EL (cell line): ENCODE measurements at places on chromosomes 3 and 15.
A peak's percentile ranks its signal among the peaks of the same experiment; 100 is the strongest.

GRCh38 chr3:177602601-177603147, 405.4 kb upstream of the TBL1XR1 start:
- DNase-seq = no peak

- DNase-seq = no peak
These were observed 5.8 kb downstream of the ITGA11 start for GRCh38 chr15:68426116-68426515.

GRCh38 chr3:134381076-134381475, 6.8 kb upstream of the AMOTL2 start:
- DNase-seq = no peak

DNA sequence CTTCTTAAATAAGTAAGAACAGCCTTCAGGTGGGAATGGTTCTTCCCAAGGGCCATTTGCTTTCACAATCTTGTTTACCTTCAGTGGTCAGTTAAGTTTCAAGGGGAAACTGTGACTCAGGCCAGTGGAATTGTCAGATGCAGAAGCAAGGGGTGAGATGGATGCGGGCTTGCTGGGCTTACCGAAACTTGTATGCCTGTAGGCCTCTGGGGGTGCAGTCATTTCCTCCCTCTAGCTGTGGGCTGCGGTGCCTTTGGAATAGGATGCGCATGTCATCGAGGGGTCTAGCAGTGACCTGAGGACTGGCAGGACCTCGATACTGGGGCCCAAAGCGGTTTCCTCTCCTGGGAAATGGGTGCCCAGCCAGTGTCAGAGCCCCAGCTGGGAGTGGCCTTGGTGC, 121.6 kb downstream of the EEFSEC start:
- DNase-seq = peak; percentile 96

- DNase-seq = no peak
These were observed 3.2 kb upstream of the ATG7 start for GRCh38 chr3:11269007-11269406.

DNA sequence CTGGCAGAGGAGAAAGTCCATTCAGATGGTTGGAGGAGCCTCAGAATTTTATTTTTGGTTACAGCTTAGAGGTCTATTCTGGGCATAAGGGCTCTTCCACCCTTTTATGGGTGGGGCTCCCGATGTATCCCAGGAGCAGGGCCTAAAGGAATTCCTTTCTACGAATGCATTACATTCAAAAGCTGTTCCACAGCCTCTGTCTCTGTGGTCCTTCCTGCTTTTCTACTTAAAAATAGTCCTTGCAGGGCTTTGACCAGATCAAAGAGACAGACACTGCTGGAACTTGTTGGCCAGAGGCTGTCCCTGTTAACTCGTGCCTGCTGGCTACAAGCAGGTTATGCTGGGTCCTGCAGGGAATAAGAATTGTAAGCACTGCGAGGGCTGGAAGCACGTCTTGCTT, 14.4 kb upstream of the NOX5 start:
- no peak for DNase-seq

DNA sequence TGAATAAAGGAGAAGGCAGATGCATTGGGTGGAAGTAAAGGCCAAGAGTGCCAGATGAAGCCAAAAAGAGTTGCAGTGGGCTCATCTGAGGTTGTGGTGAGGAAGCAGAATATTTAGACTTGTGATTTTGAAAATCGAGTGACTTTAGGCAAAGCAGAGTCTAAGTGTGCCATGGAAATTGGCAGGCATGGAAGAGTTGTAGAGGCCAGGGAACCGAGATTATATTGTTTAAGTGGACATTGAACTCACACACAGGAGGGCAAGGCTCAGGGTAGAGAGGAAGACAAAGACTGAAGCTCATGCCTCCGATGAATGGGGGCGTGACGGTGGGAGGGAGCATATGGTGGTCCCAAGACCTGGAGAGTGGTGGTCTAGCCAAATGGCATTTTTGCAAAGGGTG, 347.5 kb downstream of the EPHB1 start:
- no peak for DNase-seq

- no peak for DNase-seq
These were observed 31.5 kb upstream of the FAM107A start for GRCh38 chr3:58608648-58609047.

GRCh38 chr15:29880886-29881285, 58.6 kb upstream of the TJP1 start:
- no peak for DNase-seq

GRCh38 chr3:114216186-114216970, 21.0 kb downstream of the ZNF80 start:
- DNase-seq = peak; percentile 9

- no peak for DNase-seq
These were observed 130.0 kb upstream of the NR2F2 start for GRCh38 chr15:96200357-96200967.

- no peak for DNase-seq
These were observed 8.0 kb upstream of the CTXND1 start for GRCh38 chr15:80259942-80260510.

DNA sequence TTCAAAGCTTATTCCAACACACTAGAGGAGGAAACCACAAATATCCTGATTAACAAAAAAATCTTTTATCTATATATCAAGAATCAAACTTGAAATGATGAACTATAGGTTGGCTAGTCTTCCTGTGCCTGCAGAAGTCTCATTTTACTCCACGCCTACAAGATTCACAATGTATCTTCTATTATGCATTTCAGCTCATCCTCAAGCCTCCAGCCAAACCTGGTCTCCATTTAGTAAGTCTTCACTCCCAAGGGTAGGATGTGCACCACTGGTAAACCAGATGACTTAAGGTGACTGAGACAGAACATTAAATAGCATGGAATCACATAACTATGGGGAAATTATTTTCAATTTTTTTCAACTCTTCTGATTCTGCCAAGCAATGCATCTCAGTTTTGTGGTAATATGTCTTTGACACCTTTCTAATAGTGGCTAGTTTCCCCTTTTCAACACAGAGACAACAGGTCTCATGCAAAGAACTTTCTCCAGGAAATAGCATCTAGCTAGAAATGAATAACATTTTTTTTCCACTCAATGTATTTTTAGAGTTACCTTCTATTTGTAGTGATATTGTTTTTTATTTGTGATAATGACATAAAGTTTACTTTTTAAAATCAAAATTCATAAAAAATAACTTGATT, 166.9 kb downstream of the TNIK start:
- DNase-seq = no peak

- DNase-seq = peak; percentile 59
These were observed 15.6 kb downstream of the SNAP23 start for GRCh38 chr15:42511007-42511391.

DNA sequence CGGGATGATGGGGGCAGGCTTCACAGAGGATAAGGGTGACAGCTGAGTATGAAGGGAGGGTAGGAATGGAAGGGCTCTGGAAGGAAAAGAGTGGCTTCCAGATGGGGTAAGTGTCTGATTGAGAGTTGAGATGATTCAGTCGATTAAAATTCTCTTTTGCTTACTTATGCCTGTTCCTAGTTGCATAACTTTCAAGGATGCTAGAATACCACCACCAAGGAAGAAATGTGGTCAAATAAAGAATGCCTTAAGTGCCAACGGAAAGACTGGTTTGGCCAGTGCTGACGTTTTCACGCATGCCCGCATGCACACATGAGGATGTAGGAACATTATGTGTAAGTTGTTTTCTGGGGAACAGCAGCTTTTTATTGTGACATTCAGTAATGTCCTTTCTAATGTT, 263.4 kb upstream of the WNT5A start:
- peak; percentile 96 for DNase-seq

DNA sequence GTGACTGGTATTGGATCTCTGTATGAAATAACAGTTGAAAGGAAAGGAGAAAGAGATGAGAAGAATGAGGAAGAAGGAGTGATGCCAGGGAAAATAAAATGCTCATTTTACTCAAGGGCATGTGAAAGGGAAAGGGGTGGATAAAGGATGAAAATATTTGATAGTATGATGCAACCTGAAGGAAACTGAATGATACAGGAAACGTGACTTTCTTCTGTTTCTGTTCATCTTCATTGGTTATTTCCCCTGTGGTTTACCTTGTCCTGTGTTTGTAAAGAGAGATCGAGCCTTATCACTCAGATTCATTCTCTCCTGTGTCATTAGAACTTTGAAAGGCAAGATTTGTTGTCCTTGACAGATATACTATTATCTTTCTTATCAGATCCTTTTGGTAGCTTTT, 243.6 kb upstream of the SLITRK3 start:
- DNase-seq = no peak

- DNase-seq = no peak
These were observed 34.7 kb upstream of the BNIP2 start for GRCh38 chr15:59723687-59724346.

- DNase-seq = no peak
These were observed 180.8 kb downstream of the UNC13C start for GRCh38 chr15:54159012-54159411.
